ENCODE measurements at places on chromosomes 2 and 18.

DNA sequence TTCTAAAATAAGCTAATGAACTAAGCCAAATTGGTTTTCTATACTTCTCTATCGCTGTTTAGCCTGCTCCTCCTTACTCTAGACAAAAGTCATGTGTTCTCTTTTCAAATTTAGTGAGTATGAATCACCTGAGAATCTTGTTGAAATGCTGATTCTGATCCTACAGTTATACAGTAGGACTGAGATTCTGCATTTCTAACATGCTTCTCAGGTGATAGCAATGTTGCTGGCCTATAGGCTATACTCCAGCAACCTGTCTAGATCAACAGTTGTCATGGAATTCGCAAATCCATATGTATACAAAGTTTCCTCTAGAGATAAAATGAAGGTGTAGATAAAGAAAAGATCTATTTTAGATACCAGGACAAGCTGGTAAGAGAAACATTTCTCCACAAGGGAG is 62.9 kb downstream of the MEMO1 start:
- no peak for DNase-seq

- DNase-seq: no peak
These were observed 330.4 kb upstream of the SLC14A2 start for GRCh38 chr18:45284851-45285250.

GRCh38 chr18:55321265-55322177 is 266.5 kb downstream of the TCF4 start:
- peak; percentile 96 for DNase-seq

- no peak for DNase-seq
These were observed 276.6 kb downstream of the RNF152 start for GRCh38 chr18:61616111-61616610.

DNA sequence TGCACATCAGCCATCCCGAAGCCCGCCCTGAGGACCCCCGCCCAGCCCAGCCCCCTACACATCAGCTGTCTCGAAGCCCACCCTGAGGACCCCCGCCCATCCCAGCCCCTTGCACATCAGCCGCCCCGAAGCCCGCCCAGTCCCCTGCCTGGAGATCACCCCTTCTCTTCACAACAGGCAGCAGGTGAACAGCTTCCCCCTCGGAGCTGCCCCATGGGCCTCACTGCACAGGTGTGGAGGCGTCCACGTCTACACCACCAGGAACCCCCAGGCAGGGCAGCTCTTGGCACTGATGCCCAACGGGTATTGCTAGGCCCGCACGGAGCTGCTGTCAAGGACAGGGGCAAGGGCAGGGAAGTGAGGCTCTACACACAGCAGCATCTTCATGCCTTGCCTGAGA is 137.6 kb downstream of the HDAC4 start:
- DNase-seq: no peak

DNA sequence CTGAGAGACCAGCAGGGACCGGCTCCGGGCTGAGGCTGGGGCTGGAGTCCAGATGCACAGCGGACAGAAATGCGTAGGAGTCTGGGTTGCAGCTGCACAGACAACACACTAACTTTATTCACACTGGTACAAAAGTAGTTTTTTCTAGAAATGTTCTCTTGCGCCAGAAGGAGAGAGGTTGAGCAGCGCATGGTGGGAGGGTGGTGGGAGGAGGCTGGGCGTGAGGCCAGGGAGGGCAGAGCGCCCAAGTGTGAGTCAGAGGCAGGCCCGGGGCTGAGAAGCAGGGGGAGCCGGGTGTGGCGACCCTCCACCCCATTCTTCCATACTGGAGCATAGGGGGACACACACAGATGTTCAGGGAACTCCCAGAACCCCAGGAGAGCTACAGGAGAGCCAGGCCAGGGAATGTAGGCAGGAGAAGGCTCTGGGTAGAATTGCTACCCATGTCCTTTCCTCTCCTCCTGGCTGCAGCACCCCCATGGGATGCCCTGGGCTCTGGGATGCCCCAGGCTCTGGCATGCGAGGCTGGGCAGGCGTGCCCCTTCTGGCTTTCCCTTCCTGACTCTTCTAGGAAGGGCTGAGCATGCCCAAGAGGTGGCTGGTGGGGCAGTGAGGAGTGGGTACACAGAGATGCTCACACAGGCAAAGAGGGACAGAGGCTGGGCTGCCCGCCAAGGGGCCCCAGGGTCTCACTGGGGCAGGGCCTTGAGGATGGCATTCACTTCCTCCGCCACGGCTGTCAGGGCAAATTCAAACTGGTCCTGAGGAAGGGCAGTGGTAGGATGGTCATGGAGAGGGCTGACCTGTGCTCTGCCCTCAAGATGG is 10.6 kb downstream of the DNAJB2 start:
- DNase-seq: peak; percentile 93

DNA sequence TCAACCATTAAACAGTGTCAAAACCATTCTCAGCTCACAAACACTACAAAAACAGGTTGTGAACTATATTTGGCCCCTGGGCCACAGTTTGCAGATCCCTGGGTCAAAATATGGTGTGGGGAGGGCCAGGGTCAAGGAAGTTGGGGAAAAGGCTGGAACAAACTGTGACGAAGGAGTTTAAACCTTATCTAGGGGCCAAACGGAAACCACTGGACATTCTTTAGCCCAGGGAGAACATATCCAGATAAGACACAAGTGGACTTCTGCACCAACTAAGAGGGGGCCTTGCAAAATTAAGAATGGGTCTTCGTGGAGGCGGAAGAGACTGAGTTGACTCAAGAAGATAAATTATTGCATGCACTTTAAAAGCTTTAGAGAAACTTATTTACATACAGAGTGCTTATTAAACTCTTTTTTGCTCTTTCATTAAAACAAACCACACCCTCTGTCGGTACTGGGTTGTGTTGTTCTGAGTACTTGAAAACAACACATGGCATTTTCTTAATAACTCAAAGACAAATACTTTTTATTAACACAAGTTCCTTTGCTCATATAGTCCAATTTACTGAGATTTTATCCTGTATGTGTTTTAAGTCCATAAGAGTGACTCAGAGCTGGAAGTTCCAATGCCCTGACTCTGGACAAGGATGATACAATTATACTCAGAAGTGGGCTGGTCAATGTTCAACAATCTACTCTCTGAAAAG is 5.3 kb upstream of the ASAP2 start:
- peak; percentile 23 for DNase-seq

DNA sequence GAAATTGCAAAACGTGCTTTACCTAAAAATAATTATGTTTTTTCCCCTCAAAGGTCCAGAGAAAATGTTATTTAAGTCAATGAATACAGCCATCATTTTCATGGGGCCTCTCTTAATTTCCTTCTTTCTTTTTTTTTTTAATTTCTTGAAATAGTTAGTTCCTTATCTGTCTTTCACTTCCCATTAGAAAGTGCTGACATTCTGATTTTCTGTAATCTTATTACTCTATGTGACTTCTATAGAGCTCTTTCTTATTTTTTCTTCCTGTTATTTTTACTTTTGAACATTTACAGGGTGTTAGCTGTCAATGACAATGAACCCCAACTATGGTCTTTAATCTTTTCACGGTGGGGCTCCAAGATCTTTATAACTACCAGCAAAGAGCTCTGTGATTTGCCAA is 30.0 kb downstream of the CTLA4 start:
- DNase-seq: no peak

- no peak for DNase-seq
These were observed 5.8 kb downstream of the FHOD3 start for GRCh38 chr18:36303211-36303844.

GRCh38 chr2:123303731-123304130 is 721.4 kb upstream of the CNTNAP5 start:
- DNase-seq: no peak

DNA sequence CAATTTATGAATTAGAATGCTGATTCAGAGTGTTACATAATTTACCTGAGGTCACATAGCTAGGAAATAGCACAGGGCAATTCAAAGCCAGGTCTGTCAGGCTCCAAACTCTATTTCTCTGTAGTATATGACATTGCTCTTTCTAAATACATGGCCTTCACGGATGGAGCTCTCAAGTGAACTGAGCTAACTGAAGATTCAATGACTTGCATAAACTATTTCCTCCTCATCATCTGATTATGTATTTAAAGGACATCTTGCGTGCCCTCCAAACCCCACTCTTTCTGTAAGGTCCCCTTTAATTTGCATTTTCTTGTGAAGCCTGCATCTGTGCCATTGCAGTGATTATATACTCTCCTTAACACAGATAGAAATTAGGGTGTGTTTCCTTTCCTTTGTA is 537.4 kb upstream of the VRK2 start:
- DNase-seq: no peak

GRCh38 chr2:14693874-14694273 is 61.4 kb downstream of the LRATD1 start:
- no peak for DNase-seq

DNA sequence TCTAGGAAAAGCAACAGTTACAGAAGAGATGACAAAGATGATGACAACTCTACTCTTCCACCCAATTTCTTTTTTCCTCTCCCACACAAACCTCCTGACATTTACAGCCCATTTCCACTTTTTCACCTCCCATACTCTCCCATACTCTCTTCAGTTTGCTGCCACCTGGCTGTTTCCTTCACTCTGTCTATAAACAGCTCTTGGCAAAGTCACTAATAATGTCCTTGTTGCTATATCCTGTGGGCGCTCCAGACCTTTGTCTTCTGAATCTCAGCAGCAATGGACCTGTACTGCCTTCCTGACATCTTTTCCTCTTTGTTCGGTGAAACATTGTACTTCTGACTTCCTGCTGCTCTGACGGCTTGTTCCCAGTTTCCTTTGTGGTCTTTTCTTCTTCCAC is 60.7 kb upstream of the CAVIN2 start:
- DNase-seq: no peak

DNA sequence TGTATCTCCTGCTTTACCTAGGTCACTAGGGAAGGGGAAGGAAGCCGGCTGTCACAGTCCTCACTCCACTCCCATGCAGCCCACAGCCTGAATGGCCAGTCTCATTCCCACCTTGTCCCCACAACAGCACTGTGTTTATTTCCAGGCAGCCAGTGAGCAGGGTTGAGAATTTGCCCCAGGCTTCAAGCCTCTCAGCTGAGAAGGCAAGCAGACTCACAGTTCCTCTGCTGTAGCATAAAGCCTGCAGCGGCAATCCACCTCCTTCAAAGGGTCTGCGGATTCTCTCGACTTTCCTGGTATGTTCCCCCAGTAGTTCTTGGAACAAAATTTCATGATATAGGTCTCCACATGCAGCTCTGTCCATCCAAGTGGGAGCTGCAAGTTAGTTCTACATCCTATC is 262.9 kb upstream of the GULP1 start:
- DNase-seq: no peak

DNA sequence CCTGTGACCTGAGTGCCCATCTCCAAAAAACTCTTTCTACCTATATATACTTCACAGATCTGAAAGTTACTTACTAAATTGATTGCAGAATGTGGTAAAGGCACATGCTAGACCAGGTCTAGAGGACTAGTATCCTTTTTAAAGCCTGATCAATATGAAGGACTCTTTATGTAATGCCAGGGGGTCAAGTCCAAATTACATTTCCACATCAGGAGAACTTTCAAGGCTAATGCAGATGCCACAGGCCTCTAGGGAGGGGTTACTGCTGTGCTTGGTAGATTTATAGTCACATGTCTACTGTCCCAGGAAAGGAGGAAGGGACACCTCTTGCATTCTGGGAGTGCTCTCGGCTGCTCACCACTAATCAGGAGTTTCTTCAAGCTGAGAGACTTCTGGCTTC is 118.4 kb upstream of the NOSTRIN start:
- no peak for DNase-seq

DNA sequence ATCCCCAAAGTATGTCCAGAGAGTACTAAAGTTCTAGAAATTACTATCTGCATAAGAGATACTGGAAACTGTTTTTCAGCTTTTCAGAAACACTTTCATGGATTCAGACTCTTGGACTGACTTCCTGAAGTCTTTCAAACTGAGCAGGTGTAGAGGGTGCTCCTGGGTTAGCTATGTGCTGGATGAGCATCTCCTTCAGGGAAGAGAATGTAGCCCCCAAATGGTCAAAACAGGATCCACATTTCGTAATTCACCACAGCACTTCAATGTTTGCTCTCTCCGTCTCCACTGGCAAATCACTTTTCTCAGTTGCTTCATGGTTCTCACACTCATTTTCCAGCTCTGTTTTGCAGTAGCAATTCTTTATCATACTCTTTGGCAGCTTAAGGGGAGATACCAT is 23.2 kb upstream of the SATB2 start:
- DNase-seq: no peak

GRCh38 chr2:127456960-127457359 is 38.7 kb downstream of the PROC start:
- no peak for DNase-seq

- peak; percentile 40 for DNase-seq
These were observed 67.4 kb downstream of the KLHL29 start for GRCh38 chr2:23452372-23452771.

GRCh38 chr2:85804583-85804982 is 50.8 kb downstream of the ATOH8 start:
- DNase-seq: no peak

- no peak for DNase-seq
These were observed 807 bp upstream of the NEU4 start for GRCh38 chr2:241808051-241808720.

GRCh38 chr2:32768387-32769174 is 140.7 kb downstream of the TTC27 start:
- no peak for DNase-seq

- DNase-seq: no peak
These were observed 5.6 kb downstream of the NMUR1 start for GRCh38 chr2:231524477-231525247.

- DNase-seq: no peak
These were observed 5.2 kb downstream of the TMEM18 start for GRCh38 chr2:671787-672605.

GRCh38 chr2:225103737-225104141 is 61.5 kb upstream of the DOCK10 start:
- DNase-seq: no peak

GRCh38 chr2:207960090-207960489 is 65.2 kb downstream of the PLEKHM3 start:
- DNase-seq: no peak

- peak; percentile 78 for DNase-seq
These were observed 11.2 kb downstream of the ATP6V1B1 start for GRCh38 chr2:70946832-70947442.

- no peak for DNase-seq
These were observed 3.2 kb upstream of the GNLY start for GRCh38 chr2:85690932-85691331.

- no peak for DNase-seq
These were observed 17.5 kb downstream of the NCAPH start for GRCh38 chr2:96353032-96353561.
